ENCODE measurements at places on chromosomes 13 and 19.

DNA sequence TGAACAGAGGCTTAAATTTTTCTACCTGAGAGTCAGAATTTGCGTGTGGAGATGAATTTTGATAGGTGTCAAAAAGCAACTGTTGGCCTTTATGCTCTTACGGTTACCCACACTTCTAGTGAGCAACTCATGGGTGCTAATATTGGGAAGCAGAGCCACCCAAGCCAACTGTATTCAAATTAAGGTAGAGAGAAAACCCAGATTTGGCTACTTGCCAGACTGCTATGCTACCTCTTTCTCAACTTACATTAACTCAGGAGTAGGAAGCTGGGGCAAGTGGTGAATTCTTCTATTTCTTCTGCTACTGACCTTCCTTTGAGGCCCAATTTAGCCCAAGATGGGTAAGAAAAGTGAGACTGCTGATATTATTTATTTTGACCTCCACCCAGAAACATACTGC lies 83.9 kb downstream of the OLFM4 start:
- DNase-seq = no peak

DNA sequence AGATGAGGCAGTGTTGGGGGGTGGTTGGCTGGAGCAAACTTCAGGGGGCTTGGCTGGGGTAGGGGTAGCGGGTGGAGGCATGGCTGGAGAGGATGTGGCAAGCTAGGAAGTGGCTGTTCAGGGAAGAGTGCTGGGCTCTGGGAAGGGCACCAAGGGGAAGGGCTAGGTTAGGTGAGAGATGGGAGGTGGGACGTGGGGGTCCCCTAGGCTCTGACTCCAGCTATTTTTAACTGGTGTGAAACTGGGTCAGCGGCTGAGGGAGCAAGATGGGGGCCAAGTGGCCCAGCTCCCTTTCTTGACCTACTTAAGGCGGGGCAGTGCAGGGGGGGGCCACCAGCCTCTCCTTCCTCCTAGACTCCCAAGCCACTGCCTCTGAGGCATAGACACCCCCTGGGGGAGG lies 7.3 kb downstream of the KCNC3 start:
- no peak for DNase-seq

DNA sequence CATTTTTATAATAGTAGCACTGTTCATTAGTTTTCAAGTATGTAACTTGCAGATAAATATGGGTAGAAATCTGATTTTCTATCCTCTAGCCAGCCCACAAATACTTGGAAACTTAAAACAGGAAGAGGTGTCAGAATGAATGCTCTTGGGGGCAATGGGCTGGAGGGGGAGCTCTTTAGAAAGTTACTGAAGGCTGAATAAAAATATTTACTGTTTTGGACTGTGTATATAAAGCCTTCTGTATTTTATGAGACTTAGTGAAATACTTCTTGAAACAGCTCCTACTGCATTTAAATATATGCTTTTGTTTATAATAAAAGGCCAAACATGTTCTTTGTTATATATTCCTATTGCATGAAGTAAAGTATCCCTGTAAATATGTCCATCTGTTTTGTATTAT lies 138.8 kb downstream of the RGCC start:
- DNase-seq = no peak

- no peak for DNase-seq
These were observed 3.2 kb downstream of the MIDN start for GRCh38 chr19:1251330-1252220.

DNA sequence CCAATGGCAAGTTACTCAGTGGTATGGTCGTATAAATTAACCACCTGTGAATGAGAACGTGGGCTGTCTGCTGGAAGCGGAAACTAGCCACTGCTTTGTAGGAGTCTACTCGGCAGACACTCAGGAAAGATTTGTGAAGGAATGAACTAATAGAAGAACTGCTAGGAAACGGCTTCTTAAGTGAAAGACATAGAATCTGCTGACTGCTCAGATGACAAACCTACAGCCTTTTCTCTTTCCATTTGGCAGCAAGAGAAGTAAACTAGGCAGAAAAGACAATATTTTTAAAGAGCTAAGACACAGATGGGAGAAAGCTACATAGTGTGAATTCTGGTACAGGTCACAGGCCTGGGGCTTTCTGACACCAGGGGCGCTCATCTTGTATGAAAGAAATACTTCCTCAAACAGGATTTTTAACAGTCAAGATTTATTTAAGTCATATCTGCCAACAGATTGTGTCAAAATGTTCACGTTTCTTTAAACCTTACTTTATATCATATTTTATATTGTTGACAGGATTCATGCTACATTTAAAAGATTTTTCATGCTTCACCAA lies 78.4 kb downstream of the MIPEP start:
- no peak for DNase-seq

GRCh38 chr13:36567485-36567884 lies 106.3 kb upstream of the SERTM1 start:
- no peak for DNase-seq

GRCh38 chr13:58782736-58783135 lies 1151.2 kb downstream of the PCDH17 start:
- no peak for DNase-seq

- no peak for DNase-seq
These were observed 324.8 kb downstream of the TEX29 start for GRCh38 chr13:111645198-111645597.

DNA sequence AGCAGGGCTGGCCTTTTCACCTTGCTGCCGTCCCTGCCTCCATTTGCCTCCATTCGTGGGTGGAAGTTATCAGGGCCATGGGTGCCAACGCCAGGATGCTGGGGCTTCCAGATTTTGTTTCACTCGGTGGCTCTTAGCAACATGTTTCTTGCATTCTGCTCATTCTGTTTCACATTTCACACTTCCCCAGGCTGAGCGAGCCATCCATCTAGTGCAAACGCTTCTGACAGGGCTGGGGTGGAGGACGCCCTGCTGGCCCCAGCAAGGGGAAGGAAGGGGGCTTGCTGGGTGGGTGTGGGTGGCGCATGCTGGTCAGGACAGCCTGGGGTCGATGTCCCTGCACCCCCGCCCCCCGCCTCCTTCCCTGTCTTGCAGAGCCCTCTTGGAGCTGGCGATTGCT lies 165.2 kb downstream of the URI1 start:
- DNase-seq = no peak

DNA sequence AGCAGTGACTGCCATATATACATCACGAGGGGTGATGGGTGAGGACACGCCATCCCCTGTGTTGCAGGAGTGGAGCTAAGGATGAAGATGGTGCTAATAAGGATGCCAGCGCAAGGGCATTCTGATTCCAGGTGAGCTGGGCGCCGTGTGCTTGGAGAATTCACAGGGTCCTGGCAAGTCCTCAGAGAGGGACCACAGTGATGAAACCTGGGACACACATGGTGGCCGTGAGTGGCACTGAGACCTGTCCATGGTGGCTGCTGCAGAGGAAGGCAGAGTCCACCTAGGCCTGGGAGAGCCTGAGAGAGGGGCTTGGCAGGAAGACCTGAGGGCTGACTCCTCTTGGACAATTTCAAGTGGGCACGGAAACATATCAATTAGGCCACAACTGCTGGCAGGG lies 65.2 kb downstream of the RFX2 start:
- no peak for DNase-seq

- DNase-seq = no peak
These were observed 10.0 kb downstream of the SLC5A5 start for GRCh38 chr19:17881701-17882100.

Measured in HS-5 (cell line).